ENCODE measurements at places on chromosomes 13 and 19.

- DNase-seq: no peak
Observed at GRCh38 chr19:35133826-35134225, 1.0 kb downstream of the LGI4 start.

GRCh38 chr19:44576843-44577565 lies 36.4 kb upstream of the IGSF23 start:
- no peak for DNase-seq

DNA sequence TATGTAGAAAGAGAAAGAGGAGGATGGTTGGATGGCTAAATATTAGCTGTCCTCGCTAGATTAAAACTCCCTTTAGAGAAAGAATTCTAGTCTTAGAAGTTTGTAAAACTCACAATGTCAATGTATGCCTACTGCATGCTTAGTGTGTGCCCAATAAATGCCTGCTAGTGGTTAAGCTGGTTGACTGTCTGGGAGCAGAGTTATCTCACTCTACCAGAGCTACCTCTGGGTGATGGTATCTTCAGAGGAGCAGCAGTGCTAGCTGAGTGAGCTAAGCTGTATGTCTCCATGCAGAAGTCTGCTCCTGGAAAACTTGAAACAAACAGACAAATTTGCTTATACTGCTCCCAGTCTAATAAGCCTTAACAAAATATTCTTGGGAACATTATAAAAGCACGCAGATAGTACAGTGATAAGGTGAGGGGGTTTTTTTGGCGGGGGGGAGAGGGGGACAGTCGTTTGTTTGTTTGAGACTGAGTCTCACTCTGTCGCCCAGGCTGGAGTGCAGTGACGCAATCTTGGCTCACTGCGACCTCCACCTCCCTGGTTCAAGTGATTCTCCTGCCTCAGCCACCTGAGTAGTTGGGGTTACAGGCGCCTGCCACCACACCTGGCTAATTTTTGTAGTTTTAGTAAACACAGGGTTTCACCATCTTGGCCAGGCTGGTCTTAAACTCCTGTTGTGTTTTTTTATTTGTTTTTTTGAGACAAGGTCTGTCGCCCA lies 202.8 kb upstream of the TSC22D1 start:
- no peak for DNase-seq

DNA sequence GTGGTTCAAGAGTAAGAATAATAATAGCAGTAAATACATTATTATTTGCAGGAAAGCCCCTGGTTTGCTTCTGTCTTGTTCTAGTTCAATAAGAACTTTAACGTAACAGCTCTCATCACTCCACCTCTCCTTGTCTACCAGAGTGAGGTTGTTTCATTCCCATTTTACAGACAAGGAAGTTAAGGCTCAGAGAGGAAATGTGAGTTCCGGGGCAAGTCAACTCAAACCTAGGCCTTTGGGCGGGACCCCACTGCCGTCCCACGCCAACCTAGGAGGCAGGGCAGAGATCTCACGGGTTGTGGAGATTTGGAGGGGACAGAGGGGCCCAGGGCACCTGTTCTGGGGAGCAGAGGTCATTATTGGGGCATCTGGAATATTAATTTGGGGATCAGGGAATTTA lies 1.5 kb downstream of the MAP4K1 start:
- no peak for DNase-seq

- no peak for DNase-seq
Observed at GRCh38 chr19:53381376-53381775, 13.6 kb upstream of the ZNF765 start.

DNA sequence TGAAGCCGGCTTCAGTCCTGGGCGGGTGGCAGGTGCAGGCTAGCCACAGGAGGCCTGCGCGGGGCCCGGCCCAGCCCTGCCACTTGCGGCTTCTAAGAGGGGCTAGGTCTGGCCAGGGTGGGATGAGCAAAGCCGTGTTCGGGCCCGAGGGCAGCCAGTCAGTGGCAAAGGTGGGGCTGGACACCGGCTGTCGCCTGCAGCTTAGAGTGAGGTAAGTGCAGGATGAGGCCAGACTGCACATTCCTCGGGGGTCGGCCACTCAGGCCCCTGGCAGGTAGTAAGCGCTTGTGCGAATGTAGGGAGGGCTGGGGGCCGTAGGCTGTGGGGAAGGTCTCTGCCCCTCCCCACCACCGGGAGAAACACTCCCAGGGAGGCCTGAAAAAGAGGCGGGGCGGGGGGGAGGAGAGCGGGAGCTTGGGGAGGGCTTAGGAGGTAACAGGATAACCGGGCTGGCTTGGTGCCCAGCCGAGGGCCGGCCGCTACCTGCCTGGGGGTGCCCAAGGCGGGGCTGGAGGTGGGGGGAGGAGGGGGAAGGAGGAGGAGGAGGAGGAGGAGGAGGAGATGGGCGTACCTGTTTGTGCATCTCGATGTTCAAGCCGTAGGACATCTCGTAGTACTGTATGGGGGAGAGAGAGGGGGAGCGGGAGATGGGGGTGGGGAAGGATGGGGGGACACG lies 6.4 kb downstream of the TLE5 start:
- DNase-seq: no peak

GRCh38 chr13:82688400-82688994 lies 1193.8 kb downstream of the SLITRK1 start:
- no peak for DNase-seq

GRCh38 chr13:112583592-112584277 lies 4.2 kb downstream of the TUBGCP3 start:
- DNase-seq: no peak

DNA sequence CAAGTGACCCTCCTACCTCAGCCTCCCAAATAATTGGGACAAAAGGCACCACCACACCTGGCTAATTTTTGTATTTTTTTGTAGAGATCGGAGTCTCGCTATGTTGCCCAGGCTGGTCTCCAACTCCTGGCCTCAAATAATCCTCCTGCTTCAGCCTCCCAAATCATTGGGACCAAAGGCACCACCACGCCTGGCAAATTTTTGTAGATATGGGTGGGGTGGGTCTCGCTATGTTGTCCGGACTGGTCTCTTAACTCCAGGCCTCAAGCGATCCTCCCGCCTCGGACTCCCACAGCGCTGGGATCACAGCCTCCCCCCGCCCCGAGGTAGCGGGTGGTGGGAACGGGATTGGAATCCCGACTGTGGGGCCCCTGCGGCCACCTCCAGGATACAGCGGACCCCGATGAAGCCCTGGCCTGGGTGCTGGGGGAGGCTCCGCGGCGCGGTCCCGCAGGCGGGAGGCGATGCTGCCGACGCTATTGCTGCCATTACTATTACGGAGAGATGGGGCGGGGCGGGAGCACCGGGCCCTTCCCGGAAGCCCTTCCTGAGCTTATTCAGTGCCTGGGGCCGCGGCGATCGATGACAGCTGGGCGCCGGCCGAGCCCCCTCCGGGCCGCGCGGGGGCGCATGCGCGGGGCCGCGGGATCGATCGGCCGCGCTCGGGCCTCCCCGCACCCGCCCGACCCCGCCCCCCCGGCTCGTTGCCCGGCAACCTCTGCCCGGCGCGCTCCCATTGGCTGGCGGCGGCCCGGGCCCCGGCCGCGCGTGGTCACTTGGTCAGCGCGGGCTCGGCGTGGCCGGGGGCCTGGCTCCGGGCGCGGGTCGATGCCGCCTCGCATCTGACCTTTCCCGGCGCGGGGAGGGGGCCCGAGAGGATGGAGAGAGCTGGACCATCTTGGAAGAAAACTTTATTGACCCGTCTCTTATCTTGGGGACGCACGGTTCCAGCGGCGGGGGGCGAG lies 27.9 kb upstream of the ONECUT3 start:
- peak; percentile 63 for DNase-seq

- no peak for DNase-seq
Observed at GRCh38 chr13:21557995-21558394, 46.0 kb downstream of the MICU2 start.

- DNase-seq: no peak
Observed at GRCh38 chr13:102862624-102863210, 16.9 kb downstream of the ERCC5 start.

DNA sequence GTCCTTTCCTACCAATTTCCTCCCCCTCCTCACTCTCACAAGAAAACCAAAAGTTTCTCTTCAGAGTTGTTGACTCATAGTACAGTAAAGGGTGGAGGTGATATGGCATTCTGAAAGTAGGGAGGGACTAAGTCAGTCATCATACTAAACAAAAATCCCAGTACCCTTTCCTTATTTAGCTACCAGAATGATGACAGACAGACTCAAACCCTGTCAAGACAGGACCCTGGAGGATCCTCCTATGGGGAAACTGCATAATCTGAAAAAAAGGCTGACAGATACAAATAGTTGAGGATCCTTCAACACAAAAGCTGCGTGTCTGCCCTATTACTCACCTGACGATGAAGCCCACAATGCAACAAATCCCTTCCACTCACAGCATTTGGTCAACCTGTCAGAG lies 55.5 kb downstream of the CYSLTR2 start:
- no peak for DNase-seq

DNA sequence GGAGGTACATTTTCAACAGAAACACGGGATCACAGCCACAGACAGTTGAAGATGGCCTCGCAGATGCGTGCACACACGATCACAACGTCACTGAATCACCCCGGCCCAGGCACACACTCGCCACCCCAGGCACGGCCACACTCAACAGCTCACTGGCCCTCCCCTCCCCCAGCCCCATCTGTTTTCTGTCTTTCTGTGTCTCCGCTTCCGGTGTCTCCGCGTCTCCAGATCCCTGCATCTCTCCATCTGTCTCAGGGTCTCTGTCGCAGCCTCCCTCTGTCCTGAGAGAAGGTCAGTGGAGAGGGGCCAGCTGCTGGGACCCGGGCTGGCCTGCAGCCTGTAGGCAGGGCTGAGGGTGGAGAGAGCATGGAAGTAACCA lies 3.8 kb upstream of the ATP1A3 start:
- no peak for DNase-seq

GRCh38 chr13:78152415-78152814 lies 233.8 kb upstream of the EDNRB start:
- DNase-seq: no peak

- no peak for DNase-seq
Observed at GRCh38 chr13:52344108-52344507, 61.9 kb downstream of the THSD1 start.

GRCh38 chr13:46071590-46072249 lies 19.2 kb upstream of the ZC3H13 start:
- DNase-seq: no peak

DNA sequence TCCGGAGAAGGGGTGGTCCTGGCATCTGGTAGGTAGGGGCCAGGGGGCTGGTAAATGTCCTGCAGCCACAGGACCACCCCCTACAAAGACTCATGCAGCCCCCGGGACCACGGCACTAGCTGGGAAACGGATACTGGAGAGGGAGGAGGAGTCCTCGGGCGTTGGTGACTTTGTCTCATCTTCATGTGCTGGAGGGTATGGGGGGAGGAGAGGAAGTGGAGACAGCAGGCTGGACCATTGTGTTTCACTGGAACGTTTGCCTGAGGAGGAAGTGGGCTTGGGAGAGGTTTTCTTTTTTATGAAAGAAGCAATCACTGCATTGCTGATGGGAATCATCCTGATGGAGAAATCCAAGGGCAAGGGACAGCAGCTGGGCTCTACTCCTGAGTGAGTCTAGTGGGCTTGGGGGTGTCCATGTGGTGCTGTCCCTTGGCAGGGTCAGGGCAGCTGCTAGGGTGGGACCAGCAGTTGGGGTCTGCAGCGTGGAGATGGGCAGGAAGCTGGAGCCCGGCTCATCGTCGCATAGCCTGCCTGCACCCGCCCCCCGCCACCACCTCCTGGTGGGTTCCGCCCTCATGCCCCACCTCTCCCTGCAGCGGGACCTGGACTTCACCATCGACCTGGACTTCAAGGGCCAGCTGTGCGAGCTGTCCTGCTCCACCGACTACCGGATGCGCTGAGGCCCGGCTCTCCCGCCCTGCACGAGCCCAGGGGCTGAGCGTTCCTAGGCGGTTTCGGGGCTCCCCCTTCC lies 1.7 kb upstream of the ADM5 start:
- no peak for DNase-seq

DNA sequence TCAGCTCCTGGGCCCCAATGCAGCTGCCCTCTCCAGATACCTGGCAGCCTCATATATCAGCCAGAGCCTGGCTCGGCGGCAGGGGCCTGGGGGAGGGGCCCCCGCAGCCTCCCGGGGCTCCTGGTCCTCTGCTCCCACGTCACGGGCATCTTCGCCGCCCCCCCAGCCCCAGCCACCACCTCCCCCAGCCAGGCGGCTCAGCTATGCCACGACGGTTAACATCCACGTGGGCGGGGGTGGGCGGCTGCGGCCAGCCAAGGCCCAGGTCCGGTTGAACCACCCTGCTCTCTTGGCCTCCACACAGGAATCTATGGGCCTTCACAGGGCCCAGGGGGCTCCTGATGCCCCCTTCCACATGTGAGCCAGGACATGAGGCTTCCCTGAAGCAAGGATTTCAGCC lies 10.8 kb downstream of the RPS16 start:
- no peak for DNase-seq

- DNase-seq: no peak
Observed at GRCh38 chr13:30241532-30241931, 65.8 kb downstream of the KATNAL1 start.

DNA sequence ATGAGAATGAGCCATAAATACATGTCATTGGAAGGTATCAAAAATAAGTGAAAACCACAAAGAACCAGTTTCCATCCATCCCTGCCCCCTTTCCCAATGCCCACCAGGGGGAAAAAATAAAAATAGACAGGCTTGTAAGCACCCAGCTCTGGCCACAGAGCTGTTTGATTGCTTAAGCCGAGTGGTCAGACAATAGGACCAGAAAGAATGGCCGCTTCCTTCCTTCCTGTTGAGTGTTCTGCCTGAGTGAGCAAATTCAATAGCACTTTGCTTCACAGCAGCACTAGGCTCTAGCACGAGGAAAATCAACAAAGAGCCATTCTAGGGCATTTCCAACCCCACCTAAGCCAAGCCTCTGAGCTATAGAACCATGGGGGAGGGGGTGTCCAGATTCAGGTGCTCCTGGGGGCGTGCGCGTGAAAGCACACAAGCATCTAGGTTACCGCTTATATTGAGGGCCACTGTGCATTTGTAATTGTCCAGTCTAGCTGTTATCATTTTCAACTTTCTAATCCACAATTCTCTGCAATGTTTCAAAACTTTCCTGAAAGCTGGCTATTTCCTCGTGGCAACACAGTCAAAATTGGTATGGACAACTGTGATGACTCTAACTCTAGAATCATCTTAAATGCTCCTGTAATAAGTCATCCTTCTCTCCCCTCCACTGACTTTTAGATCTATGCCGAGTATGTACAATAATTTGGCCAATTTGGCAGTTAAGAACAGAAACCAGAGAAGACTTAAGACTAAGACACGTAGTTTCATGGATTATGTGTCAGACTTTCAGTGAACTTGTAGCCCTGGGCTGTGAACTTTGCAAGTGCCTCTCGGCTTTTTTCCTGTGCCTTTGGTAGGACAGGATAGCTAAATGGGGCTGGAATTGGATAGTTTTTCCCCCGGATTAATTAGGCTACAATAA lies 64.3 kb downstream of the SPRY2 start:
- no peak for DNase-seq

GRCh38 chr13:98033277-98034247 lies 80.1 kb downstream of the IPO5 start:
- DNase-seq: no peak

GRCh38 chr13:71770710-71771109 lies 96.3 kb downstream of the DACH1 start:
- DNase-seq: no peak

DNA sequence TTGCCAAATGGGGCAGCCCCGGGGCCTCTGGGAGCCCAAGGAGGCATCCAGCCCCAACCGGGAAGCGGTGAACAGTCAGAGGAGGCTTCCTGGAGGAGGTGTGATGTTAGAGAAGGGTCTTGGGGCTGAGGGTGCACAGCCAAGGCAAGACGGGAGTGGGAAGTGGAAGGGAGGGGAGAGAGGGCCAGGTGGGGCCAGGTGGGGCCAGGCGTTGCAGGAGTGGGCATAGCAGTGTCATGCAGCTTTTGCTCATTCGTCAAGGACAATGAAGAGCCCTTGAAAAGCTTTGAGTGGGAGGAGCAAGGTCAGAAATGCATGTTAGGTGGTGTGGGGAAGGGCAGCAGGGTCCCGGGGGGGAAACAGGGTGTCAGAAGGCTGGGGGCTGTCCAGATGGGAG lies 1.8 kb downstream of the FBN3 start:
- DNase-seq: no peak
